ENCODE measurements at places on chromosomes 2 and 18. TPM values are rescaled to one million over a fixed set of nuclear protein-coding genes. Genes with fewer than 3 reads are reported as not detected.

DNA sequence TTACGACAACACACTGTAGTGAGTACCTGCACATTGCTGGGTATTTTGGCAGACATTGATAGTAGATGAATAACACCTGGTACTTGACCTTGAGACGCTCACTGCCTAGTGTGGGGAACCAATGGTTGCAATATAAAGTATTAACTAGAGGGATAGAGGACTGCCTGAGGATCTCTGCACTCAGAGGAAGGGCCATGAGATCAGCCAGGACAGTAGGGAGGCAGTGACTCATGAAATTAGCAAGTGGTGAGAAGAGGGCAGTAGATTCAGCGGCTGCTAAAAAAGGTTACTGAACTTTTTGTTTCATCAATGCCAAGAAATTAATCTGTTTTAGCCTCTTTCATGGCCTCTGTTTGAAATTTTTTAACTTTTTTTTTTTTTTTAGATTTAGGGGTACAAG, 250.8 kb upstream of the TCF4 start:
- ATAC-seq = no peak

GRCh38 chr2:42252464-42252863, 83.3 kb downstream of the EML4 start:
- no peak for ATAC-seq

GRCh38 chr2:2175381-2176090, 155.5 kb downstream of the MYT1L start:
- no peak for ATAC-seq

GRCh38 chr18:48485828-48486405, 52.9 kb upstream of the CTIF start:
- no peak for ATAC-seq

DNA sequence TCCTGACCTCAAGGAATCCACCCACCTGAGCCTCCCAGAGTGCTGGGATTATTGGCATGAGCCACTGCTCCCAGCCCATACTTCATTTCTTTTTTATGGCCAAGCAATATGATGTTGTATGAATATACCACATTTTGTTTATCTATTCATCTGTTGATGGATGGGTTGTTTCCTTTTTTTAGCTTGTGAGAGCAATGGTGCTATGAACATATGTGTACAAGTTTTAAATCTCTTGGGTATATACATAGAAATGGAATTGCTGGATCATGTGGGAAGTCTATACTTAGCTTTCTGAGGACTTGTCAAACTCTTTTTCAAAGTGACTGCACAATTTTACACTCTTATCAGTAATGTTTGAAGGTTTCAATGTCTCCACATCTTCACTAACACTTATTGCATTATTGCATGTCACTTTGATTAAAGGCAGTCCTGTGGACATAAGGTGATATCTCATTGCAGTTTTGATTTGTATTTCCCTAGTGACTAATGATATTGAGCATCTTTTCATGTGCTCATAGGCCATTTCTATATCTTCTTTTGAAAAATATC, 167.1 kb upstream of the SPHKAP start:
- ATAC-seq = no peak

GRCh38 chr2:71457923-71458322, 4.6 kb downstream of the DYSF start:
- ATAC-seq = no peak

DNA sequence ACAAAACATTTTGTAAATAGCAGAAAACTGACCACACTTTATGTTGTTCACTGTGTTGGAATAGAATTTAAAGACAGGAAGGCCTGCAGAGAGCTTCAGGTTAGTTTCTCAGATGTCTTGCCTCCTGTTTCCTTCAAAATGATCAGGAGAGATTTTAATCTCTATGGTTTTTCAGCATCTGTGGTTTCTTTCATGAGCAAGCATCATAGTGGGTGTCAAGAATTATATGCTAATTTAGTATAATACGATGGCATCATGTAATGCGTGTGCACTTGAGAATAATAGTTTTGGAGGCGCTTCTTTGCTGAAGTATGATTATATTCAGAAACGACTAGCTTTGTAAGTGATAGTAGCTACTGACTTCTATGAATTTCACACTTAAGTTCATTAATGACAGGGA, 149.9 kb downstream of the PLCL1 start:
- ATAC-seq = no peak

GRCh38 chr2:209977386-209978239, 24.8 kb upstream of the RPE start:
- ATAC-seq = no peak

- no peak for ATAC-seq
Measured at GRCh38 chr18:3321133-3321812, 59.3 kb downstream of the MYL12B start.

- no peak for ATAC-seq
Measured at GRCh38 chr18:1627494-1627893, 722.8 kb downstream of the ADCYAP1 start.

DNA sequence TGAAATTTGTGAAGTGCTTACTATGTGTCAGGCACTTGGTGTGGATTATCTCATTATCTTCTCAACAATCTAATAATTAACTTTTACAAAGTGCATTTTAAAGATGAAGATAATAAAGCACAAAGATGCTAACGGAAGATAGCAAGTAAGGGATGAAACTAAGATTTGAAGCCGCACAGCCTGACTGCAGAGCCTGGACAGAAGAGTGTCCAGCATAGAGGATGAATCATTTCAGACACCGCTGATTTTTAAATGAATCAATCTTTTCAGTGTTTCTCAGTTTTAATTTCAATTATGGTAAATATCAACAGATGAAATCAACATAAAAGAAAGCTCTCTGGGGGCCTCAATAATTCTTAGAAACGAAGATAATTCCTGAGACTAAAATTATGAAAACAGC, 24.5 kb upstream of the STAM2 start:
- ATAC-seq = no peak

DNA sequence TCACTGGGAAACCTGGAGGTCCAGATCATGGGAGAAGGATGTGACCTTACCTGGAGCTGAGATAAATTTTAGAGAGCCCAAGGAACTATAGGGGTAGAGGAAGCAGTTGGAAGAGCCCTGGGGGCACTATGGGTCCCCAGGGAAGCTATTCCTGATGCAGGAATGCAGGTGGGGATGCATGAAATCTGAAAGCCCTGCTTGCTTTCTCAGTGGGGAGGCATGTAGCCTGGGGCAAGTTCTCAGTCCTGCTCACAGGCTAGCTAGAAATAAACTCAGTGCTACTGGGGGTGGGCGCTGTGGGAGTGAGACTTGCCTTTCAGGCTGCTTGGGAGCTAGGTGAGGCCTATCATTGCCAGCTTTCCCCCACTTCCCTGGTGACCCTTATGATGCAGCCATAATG, 499.7 kb downstream of the PTH2R start:
- ATAC-seq = no peak

GRCh38 chr2:170840717-170841210, 24.1 kb downstream of the GAD1 start:
- ATAC-seq = no peak

DNA sequence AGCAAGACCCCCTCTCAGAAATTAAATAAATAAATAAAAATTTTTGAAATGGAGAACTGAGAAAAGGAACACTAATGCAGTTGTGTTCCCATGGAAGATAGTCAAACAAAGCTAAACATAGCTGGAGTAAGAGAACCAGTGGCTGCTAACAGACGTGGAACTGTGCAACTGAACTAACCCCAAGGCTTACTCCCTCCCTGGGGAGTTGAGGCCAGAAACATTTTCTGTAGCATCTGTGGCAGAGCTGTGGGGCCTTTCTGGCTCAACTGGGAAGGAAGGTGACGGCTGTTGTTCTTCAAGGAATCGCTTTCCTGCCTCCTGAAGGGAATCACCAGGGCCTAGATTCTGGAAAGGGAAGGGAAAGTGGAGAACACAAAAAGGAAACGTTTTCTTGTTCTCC, 53.9 kb upstream of the B3GNT2 start:
- ATAC-seq = no peak

DNA sequence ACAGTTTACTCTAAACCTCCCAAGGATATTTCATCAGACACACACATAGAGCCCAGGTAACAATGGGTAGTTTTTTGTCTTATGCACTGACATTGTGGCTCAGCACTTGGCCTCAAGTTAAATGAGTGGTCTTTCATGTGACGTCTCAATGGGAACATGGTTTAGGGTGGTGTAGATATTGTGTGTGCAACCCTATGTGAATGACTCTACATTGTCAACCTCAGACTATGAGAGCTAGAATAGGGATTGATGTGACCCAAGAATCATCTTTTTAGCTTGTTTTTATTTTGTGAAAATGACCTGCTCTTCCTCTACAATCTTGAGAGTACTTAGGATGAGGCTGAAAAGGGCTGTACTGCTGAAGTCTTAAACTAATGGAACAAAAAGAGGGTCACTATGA, 86.2 kb downstream of the SCN1A start:
- no peak for ATAC-seq

DNA sequence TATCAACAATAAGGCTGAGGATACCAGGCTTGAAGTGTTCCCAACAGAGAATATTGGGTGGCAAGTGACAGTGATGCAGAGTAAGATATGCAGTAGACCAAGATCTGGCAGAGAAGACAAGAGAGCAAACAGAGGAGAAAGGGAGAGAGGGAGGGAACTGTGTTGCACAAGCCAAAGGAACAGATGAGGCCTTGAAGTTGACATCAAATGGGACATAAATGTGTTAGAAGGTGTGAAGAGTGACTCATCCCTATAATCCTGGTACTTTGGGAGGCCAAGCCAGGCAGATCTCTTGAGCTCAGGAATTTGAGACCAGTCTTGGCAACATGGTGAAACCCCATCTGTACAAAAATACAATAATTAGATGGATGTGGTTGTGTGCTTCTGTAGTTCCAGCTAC, 342.9 kb downstream of the PARD3B start:
- no peak for ATAC-seq

- ATAC-seq = no peak
Measured at GRCh38 chr18:60910534-60910933, 422.7 kb upstream of the CDH20 start.

DNA sequence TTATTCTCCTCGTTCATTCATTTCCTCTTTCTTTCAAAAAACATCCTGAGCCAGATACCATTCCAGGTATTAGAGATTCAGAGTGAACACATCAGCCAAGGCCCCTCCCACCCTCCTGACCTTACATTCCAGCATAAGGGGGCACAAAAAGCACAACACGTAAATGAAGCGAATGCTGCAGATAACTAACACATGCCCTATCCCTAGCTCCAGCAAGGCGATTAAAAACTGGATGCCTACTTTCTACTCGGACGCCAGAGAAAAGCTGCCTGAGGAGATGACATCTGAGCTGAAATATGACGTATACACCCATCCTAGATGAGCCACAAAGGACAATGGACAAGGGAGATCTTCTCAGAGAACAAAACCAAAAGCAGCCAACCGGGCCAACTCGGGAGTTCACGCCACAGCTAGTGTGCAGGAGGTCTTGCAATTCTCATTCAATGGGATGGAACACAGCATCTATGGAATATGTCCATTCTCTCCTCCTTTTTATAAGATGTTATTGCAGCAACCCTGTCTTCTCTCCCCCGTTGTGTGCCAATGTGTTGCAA, 33.5 kb downstream of the FEZ2 start:
- no peak for ATAC-seq

GRCh38 chr2:96521219-96521618, 15.3 kb upstream of the ARID5A start:
- no peak for ATAC-seq

DNA sequence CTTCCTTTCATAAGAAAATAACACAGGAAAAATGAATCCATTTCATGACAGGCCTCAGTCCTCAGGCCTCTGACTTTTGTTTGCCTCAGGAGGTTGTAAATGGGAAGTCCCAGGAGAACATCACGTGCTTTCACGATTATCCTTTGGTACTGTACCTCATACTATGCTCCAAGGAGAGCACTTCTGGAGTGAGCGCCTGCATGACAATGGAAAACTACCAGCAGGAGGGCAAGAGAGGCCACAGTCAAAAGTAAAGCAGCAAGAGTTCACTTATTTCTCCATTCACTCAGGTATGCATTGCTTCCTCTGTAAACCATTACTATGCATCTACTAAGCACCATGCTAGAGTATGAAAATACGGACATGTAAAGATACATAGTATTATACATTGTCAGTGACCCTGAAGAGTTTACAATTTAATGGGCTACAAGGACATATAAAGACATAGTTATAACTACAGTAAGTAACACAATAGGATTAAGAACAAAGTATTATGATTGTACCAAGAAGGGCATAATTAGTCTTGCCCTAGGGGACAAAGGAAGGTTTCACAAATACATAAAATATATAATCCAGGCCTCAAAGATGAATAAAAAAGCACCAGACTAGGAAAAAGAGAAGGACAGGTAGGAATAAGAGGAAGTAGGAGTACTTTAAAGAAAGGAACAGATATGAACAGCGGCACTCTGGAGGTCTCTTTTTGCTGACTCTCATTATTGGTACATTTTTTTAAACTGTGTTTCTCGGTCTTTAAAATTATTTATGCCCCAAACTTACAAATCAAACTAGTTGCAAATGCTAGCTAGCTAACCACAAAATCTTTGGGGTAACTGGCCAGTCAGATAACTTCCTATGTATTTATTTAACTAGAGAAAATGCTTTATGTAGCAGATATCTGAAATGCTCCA, 806.7 kb downstream of the NRXN1 start:
- ATAC-seq = no peak

DNA sequence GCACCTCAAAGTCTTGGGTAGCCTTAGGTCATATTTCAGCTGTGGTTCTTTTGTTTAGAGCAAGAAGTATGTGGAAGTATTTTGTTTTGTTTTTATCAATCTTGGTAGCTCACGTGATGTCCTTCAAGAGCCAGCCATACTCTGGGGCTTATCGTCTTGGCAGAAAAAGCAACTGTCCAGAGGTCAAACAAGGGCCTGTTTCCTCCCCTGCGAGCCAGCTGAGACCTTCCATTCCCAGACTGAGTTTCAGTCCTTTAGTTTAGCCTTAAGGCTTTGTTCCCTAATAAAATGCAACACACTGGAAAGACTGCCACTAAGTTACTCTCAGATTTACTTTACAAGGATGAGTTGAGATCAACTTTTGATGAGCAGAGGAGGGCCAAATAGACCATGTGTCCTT, 63.5 kb downstream of the TXNL1 start:
- ATAC-seq = no peak

DNA sequence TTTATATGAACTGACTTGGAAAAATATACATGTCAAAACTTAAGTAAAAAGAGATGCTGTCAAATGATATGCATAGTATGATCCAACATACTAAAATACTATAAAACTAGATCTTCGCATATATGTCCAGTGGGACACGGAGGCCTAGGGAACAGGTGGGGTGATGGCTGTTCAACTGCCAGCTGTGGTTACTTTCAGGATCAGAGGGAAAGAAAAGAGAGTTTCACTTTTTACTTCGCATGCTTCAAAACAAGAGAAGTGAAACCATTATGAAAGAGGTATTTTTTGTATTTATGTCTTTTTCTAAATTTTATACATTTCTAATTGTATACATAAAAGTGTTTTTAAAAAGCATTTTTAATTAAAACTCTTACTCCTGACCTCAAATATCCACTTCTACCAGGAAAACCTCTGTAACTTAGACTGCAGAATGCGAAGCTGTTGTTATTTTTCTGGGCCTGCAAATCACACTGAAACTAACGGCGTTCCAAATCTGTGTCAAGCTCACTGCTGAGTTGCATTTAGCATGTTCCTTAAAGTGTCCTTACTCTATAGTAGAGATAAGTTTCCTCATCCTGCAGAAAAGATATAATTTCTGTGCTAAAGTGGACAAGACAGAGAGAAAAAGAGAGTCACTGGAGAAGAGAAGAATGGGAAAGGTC, 97.8 kb upstream of the SLC35G4 start:
- no peak for ATAC-seq

Gene SLC14A1
- total RNA-seq = 0.40 TPM

Gene C2orf80
- not detected for total RNA-seq

Gene DAPL1
- total RNA-seq = not detected

Gene ANAPC1
- 34.5 TPM for total RNA-seq

Gene PLEKHM3
- 27.9 TPM for total RNA-seq

Gene RSAD2
- total RNA-seq = 5.3 TPM

Gene KLHL41
- total RNA-seq = 0.69 TPM

Gene DUSP19
- total RNA-seq = 3.9 TPM

Gene CFAP65
- not detected for total RNA-seq

Gene ADCYAP1
- total RNA-seq = not detected

Data from gastroesophageal sphincter (tissue), 4 donors.